Gastrocnemius medialis (tissue), 4 donors: ENCODE measurements at places on chromosomes 3 and 15.

GRCh38 chr3:115281697-115282675 is 134.9 kb upstream of the ZBTB20 start:
- DNase-seq = no peak

GRCh38 chr3:129557548-129557894 is 14.5 kb downstream of the H1-8 start:
- peak; percentile 49 for DNase-seq

- peak; percentile 53 for DNase-seq
These were observed 125.8 kb upstream of the GALNT15 start for GRCh38 chr3:16048435-16049318.

- no peak for DNase-seq
These were observed 69.0 kb downstream of the SLC12A8 start for GRCh38 chr3:125143538-125143937.

- no peak for DNase-seq
These were observed 14.8 kb downstream of the IL1RAP start for GRCh38 chr3:190528706-190529105.

GRCh38 chr3:129592381-129593131 is 13.9 kb downstream of the PLXND1 start:
- DNase-seq = peak; percentile 68

DNA sequence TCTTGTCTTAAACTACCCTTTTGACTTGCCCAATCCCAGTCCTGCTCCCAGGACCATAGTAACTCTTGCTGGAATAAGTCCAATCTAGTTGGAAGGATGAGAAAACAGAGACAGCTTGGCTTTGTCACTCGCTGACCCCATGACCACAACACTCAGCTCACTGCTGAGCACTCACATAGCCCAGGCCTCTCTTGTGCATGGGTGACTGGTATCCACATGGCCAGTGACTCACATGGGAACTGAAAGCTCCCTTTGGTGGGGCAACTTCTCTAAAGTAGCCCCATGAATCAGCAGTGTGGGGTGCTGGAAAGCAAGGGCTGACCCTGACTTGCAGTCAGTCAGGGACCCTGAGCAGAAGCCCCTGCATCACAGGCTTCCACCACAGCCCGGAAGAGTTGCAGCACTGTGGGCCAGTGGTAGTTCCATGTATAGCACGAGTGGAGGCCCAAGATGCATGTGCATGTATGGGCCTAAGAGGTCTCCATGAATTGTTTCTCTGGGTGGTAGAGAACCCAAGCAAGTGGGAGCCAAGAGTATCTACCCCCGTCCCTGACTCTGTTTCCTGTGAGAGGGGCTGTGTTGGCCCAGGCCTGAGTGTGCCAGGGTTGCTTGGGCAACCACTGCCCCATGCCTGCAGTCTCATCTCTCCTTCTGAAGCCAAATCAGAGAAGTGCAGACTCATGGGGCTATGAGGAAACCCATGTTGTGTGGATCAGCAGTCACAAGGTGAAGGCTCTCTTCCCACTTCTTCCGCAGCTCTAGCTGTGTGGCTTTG is 62.1 kb upstream of the XCR1 start:
- peak; percentile 54 for DNase-seq

DNA sequence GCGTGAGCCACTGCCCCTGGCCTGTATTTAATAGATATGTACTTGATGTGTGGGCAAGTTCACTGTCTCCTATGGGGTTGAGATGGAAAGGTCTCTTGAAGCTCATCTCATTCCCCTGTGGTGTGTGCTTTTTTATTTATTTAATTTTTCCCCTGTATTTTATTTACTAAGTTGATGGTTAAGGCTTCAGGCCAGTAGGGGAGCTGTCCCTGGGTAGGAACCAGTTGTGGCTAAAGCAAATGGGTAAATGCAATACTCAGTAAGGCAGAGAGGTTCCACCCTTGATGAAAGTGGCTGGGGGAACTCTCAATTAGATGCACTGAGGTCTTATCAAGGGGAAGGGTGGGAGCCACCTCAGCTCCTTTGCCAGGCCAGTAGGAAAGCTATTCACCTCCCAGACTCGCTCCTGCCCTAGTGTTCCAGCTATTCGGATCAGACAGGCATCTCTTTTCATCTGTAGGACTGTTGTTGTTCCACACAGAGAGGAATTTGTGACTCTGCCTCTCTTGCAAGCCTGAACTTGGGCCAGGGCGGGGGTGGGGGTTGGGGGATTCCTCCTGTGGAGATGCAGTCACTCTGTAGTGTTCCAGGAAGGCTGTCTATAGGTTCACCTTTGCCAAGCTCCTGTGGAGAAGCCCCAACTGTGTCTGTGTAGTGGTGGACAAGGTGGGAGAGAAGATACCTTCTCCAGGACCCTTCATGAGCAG is 26.1 kb downstream of the PCCB start:
- no peak for DNase-seq

DNA sequence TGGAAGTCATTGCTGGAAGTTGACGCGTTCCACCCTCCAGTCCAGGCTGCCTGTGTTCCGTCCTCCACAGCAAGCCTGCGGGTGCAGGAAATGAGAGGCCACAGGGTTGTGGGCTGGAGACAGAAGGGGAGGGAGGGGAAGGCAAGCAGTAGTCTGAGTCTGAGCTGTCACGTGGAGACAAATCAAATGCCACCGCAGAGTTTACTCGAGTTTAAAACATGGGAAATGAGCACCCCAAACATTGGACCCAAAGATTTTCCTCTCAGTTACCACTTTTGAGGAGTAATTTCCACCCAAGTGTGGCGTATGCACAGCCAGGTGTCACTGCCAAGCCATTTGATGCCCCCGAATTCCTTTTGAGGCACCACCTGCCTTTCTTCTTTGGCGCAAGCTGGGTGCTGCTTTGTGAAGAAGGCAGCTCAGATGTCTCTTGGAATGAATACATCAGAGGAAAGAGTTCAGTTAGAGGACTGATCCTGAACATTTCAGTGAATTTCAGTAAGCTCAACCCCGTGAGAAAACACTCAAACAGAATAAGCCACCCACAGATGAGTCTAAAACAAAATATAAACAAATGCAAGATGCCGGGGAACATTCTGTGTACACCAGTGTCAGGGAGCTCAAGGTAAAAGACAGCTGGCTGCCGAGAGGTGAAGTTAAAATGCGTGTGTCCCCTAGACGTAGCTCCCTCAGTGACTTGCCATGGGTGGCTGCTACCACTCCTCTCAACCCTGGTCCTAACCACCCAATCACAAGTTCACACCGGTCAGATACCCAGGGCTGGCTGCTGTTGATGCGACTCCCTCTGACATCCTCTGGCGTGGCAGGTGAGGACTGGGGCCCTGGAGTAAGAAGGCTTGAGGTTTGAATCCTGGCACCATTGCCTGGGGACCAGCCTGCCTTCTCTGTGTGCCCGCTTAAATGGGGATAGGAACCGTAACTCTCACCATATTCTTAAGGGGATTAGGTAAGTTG is 203.8 kb downstream of the UACA start:
- peak; percentile 28 for DNase-seq

DNA sequence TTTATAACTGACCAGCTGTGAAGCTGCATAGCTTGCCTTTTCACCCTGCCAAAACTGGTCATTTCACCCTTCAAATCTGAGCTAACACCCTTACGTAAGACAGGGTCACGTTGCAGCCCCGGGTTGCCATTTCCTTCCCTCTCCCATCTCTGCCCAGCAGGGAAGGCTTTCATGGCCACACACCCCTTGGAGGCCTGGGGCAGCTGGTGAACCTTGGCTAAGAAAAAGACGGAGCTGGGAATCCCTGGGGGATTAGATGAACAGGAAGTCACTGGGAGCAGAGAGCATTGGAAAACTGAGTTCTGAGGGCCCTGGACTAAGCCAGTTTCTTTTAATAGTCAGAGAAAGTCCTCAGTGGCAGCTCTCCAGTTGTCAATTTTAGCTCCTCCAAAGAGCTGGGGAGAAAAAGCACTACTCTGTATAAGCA is 67.8 kb downstream of the TTC23 start:
- DNase-seq = peak; percentile 94

DNA sequence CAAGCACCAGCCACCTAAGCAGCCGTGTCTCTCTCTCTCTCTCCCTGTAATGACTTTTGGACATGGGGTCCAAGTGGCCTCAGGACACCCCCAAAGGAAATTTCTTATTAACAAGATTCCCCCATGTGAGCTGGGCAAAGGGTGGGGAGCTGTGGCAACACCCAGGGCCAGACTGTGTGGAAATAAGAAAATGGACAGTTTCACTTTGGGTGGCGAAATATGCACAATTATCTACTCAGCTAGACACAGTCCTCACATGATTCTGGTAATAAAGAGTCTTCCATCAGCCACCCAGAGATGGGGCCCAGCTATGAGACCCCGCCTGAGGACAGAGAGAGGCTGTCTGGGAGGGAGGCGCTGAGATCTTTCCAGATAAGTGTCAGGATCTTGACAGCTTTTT is 96.8 kb upstream of the TPM1 start:
- no peak for DNase-seq

- no peak for DNase-seq
These were observed 31.0 kb downstream of the ZNF589 start for GRCh38 chr3:48271763-48272498.

DNA sequence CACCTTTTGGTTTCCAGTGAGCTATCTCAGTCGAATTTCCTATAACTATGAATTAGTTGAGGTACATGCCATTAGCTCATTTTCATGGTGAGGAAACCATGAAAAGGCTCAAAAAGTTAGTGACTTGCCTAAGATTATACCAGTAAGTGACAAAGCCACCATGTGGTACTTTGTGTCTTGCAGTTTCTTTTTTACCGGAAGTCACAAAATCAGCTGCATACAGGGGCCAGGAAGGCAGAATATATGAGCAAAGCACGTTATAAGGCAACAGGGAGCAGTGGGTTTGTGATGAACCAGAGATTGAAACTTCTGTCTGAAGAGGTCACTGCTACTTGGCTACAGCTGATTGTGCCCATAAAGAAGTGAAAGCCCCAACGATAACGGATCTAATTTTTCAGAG is 50.3 kb downstream of the CMTM8 start:
- no peak for DNase-seq

- peak; percentile 38 for DNase-seq
These were observed 66.3 kb downstream of the LPP start for GRCh38 chr3:188220097-188220788.

DNA sequence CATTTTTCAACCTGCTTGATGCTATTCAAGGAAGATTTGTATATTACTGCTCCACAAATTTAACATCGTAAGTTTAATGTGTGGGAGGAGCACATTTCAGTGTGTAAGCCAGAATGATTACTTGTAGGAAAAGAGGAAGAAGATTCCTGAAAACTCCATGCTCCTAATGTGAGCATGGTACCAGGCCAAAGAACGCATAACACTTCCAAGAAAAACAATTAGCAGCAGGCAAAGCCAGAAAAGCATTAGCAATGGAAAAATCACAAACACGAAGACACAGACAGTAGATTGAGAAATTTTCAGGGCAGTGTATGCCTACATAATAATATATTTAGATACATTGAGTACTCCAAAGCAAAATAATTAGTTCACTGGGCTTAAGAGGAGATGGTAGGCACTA is 96.6 kb upstream of the CBLB start:
- DNase-seq = no peak

DNA sequence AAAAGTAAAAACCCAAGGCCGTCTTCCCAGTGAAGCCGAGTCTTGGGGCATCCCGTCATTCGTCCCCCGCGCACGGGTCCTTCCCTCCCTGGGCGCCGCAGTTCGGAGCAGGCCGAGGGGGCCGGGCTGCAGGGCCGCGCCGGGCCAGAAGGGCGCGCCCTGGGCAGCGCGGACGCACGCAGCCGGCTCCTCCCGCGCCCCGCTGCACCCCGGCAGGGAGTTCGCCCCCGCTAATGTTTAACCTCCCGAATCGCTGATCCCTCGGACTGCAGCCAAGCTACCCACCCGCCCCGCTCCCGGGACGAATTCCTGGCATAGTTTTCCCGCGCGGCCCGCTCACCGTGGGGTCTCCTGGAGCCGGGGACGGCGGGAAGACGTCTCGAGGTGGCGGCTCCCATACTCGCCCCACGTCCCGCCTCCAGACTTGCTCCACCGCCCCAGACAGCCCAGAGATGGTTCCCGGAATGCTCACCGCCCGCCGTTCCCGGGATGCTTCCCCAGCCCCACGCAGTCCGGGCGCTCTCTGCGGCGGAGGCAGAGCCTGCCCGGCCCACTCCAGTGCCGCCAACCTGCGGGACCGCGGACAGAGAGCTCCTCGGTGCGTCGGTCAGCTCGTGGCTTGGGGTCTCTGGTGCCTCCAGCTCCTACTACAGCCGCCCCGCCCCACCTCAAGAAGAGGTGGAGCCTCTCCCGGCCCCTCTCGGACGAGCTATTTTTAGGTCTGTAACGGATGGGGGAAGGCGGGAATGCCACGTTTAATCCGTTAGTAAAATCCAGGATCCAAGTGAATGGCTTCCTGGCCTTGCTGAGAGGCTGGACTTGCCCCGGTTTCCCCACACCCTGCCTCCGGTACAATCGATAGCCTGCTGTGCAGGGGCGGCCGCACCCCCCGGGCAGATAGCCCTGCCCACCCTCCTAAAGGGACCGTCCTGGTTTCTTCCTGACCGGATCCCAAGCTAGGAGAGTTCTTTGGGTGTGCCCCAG is at the start of gene DZIP1L:
TSS of gene DZIP1L (minus strand) at position 621 of the 984 bp plus-strand sequence. CDS start 11,637 bp downstream, outside the sequence.
- DNase-seq = peak; percentile 31

DNA sequence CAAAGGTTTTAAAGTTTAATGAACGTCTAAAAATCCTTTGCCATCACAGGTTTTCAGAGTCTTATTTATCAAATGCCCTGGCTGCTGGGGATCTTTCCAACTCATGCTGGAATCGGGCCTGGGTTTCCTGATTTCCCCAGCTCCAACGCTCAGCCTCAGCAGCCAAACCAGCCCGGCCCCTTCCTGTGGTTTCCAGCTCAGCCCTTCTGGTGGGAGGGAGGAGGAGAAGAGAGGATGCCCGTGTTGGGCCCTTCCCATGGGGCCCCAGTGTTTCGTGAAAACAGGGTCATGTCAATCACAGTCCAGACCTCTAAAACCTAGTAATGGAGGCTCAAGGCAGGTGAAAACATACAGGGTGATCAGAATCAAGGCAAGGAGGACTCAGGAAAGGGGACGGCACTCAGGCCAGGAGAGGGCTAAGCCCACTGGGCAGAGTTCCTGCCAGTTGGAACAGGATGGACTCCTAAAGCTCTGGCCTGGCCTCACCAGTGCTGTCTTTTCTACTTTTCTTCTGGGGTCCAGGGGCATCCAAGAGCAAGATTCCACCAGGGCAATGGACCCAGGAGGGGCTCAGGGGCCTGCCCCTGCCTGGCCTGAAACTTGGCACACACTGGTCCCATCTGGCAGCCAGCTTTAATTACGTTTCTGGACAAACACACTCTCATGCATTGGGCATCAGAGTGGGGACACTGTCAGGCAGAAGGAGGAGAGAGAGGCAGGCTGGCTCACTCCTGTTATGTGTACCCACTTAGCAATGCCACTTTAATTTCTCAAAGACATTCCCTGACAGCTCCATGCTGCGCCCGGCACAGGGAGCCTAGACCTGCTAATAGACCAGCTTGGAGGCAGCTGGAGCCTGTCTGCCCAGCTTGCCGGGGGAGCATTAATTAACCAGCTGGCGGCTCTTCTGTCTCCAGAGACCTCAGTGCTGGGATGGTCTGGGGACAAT is 194.6 kb downstream of the FAM43A start:
- no peak for DNase-seq

DNA sequence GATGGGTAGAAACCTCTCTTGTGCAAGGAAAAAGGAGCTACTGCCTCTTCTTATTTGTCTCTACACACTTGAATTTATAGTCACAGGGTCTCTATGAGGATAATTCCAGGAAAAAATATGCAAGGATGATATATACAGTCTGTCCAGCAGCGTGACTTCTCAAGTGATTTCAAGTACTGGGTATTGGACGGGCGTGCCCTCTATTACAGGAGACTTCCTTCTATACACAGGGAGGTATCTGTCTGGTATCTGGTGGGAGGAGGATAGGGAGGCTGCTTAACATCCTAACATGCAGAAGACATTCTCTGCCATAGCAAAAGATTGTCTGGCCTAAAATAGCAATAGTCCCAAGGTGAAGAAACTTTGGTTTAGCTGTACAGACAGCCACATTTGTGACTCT is 146.1 kb downstream of the TPRG1 start:
- no peak for DNase-seq

GRCh38 chr3:123448536-123449101 is at the start of gene ADCY5:
TSS of gene ADCY5 (minus strand) at chr3:123449090. CDS start at chr3:123448545, 545 bp downstream.
- no peak for DNase-seq
